A549 treated with Hydrocortisone at 1 μM for 4 hours (cell line): ENCODE measurements at places on chromosomes 2 and 18. TPM values are rescaled to one million over a fixed set of nuclear protein-coding genes. Genes with fewer than 3 reads are reported as not detected.

SERPINB11 gene
- 0.07 TPM in 1 of 5 replicates, not detected in the others for total RNA-seq

HOXD11 gene
- 5.5 to 6.7 TPM (median 6.2 TPM) in 5 replicates for total RNA-seq

TTR gene
- 0.25 to 0.43 TPM (median 0.30 TPM) in 4 of 5 replicates, not detected in the other for total RNA-seq

EML6 gene
- 1.0 to 1.6 TPM (median 1.4 TPM) in 5 replicates for total RNA-seq

SNTG2 gene
- total RNA-seq, result not detected in 5 replicates
